ENCODE measurements at places on chromosomes 13 and 19. TPM values are rescaled to one million over a fixed set of nuclear protein-coding genes. Genes with fewer than 3 reads are reported as not detected.

The TEX29 gene
- 0.59 TPM for total RNA-seq

The ATP8B3 gene
- 2.8 TPM for total RNA-seq

The LRRC4B gene
- total RNA-seq, result not detected

The MBD3L3 gene
- not detected for total RNA-seq

The ERICH4 gene
- not detected for total RNA-seq

The ZNF358 gene
- total RNA-seq, result 15.6 TPM

The SHISA2 gene
- 0.67 TPM for total RNA-seq

The CGB7 gene
- not detected for total RNA-seq

The RFPL4A gene
- total RNA-seq, result not detected

The TBXA2R gene
- not detected for total RNA-seq

The N4BP2L1 gene
- 14.6 TPM for total RNA-seq

The LIM2 gene
- 2.1 TPM for total RNA-seq

The PSG7 gene
- not detected for total RNA-seq

The NRTN gene
- not detected for total RNA-seq

The GJB6 gene
- total RNA-seq, result 0.62 TPM

The CYP4F8 gene
- not detected for total RNA-seq

The ZNF14 gene
- total RNA-seq, result 5.4 TPM

The ZNF83 gene
- 20.2 TPM for total RNA-seq

The CD37 gene
- 122 TPM for total RNA-seq
